Activated T-cell treated with anti-CD3 and anti-CD28 coated beads, Interleukin-2, amount 50 U/mL, for 48 hours (primary cell): ENCODE measurements at places on chromosomes 16 and 17.

GRCh38 chr16:16096121-16096857, 127.0 kb downstream of the ABCC6 start:
- DNase-seq: no peak

DNA sequence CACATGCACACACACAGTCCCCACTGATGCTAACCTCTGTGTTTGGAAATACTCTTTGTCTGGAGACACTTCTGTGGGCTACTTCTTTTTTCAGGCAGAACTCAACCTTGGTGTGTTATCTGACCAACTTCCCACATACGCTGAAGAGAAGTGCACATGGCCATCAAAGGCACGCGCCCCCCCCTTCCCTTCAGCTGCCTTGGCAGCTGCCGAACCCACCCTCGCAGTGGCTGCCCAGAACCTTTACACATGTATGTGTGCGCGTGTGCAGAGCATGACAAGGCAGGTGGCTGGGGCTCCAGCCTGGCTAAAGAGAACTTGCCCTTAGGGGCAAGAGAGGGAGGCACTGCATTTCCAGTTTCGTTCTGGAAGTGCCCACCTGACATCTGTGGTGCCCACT, 3.9 kb downstream of the RAPGEFL1 start:
- no peak for DNase-seq

DNA sequence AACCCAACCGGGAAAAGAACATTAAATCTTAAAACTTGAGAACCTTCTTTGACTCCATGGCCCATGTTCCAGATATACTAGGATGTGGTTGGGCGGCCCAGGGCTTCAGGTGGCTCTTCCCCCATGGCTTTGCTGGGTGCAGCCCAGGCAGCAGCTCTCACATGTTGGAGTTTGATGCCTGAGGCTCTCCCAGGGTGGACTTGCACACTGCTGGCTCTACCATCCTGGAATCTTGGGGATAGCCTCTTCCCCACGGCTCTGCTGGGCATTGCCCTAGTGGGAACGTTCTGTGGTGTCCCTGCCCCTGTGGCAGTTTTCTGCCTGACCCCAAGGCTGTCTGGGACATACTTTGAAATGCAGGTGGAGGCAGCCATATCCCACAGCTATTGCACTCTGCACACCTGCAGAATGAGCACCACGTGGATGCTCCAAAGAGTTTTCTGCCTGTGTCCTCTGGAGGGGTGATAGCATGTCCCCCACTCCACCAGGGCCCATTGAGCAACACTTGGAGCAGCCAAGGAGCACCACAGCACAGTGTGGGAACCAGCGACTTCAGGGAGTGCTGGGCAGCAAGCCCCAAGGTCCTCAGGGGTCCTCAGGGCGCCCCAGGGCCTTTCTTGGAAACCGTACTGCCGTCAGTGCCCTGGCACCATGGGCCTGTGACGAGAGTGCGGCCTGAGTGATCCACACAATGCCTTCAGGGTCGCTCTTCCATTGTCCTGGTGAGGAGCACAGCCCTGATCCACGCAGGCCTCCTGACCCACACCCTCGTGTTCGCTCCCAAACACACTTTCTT, 70.8 kb downstream of the GOSR1 start:
- no peak for DNase-seq

DNA sequence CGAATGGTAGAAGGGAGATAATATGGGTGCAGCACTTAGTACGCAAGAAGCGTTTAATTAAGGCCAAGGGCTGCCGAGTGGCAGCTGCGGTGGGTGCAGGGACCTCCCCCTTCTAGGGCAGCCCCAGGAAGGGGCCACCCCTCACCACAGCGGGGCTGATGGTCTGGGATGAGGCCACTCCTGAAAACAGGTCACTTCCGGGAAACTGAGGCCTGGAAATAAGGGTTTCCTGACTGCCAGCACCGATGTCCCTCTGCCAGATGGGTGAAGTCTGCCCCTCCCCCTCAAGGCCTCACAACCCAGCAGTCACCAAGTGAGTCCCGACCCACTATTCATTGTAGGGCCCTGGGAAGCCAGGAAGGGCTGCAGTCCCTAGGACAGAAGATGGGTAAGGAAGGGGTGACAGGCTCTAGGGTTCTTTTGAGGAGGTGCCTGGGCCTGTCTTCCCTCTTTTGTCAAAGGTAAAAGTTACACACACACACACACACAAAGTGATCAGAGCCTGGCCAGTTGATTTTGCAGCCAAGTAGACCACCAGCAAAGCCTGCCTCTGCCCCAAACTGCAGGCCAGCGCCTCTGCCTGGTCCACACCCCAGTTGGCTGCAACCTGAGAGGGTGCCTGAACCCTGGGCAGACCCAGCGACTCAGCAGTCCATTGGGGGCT, 12.5 kb downstream of the SREBF1 start:
- DNase-seq: no peak

DNA sequence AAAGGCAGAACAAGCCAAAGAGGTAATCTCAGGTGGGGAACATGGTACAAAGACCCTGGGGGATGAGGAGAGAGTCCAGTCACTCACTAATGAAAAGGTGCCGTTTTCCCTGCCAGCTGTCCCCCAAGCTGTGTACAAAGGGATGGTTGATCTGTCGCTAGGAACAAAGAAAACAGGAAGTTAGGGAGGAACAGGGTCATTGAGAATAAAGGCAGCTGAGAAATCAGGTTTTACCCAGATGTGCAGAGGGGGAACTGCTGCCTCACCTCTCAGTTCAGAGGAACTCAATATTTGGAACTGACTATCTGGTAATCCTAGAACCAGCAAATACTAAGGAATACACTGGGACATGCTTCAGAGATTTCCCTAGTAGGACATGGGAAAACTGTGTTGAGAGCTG, 1.5 kb downstream of the RSKR start:
- no peak for DNase-seq

DNA sequence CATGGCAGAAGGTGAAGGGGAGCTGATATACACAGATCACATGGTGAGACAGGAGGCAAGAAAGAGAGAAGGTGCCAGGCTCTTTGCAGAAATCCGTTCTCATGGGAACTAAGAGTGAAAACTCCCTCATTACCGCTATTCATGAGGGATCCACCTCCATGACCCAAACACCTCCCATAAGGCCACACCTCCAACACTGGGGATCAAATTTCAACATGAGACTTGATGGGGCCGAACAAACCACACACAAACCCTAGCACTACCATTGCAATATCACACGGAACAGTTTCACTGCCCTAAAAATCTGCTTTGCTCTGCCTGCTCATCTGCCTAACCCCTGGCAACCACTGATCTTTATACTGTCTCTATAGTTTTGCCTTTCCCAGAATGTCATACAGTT, 34.8 kb downstream of the C17orf67 start:
- no peak for DNase-seq

DNA sequence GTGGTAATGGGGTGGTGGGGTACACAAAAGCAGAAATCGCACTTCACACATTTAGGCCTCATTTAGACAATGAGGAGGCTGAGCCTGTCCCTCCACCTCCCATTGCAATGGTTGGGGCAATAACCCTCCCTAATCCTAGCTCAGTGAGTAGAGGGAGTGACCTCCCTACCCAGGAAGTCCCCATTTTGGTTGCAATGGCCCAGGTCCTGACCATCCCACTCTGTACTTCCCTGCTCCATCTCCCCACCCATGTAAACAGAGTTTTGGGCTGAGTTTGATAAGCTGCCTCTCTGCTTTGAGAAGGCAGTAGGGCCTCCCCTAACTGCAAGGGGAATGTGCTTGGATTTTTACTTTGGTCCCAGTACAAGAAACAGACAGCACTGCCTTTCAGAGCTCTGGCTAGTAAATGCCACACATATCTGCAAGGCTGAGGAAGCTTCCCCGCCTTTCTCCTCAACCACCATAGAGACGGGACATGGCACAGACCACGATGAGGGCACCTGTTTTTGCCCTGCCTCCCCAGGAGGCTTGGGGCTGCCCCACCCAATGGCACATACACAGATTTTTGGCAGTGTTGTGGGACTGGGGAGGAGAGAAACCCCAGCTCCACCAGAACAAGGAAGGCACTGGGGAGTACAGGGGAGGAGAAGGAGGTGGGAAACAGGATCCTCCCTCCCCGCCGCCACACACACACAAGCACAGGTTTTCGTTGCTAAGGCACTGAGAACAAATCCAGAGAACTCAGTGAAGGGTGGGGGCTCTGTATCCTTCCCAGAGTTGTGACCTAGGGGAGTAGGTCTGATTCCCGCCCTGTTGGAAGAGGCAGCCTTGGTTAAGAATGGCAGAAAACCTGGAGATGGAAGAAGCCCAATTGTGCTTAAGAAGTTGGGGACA, 7.3 kb downstream of the VAT1 start:
- no peak for DNase-seq

DNA sequence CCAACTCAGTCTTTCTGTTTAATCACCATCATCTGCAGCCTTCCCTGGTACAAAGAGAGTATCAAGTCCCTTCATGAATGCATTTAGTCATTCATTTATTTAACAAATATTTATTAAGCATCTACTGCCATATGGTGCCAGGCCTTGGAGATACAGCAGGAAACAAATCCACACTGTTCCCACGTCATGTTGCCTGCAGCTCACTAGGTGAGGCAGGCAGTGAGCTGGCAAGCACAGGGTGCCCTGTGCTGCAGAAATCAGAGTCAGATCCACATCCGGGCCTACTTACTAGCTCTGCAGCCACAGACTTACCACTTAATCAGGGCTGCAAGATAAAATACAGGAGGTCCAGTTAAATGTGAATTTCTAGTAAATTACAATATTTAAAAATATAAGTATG, 38.5 kb upstream of the CES5A start:
- DNase-seq: no peak
